Endothelial cell of umbilical vein (primary cell): ENCODE measurements at places on chromosomes 2 and 18. TPM values are rescaled to one million over a fixed set of nuclear protein-coding genes. Genes with fewer than 3 reads are reported as not detected.
A peak's percentile ranks its signal among the peaks of the same experiment; 100 is the strongest.

DNA sequence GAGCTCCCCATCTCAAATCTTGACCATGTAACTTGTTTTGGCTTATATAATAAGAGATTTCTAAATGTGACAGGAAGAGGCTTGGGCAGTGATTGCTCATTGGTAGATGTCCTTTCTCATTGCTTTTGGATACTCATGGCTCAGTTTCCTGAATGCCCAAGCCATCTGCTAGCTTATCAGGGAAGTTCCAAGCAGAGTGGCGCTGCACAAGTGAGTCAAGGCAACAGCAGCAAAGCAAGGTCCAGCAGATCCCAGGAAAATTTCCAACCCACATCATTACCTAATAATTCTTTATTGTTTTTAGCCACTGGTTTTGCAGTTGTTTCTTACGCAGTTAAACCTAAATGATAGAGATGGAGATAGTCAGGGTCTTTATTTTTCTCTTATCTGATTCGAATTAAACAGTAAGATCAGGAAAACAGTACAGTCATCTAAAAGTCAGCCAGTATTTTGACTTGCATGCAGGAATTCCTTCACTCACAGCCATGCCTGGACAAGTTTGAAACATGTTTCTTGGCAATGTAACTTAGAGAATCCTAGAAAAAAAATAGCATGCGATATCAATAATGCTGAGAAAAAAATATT lies 349.7 kb upstream of the TMEFF2 start:
- H3K27me3 ChIP-seq: no peaks in the 10 kb centered on the region
- H3K4me3 ChIP-seq: no peak overlapping the region
- no peaks in the 10 kb centered on the region for H3K36me3 ChIP-seq
- no peak overlapping the region for H3K27ac ChIP-seq

Gene TMEM182
- 0.81 and 0.95 TPM in 2 replicates for total RNA-seq

- H3K36me3 ChIP-seq: no peaks in the 10 kb centered on the region
- no peak for DNase-seq
- H3K4me1 ChIP-seq: no peaks in the 10 kb centered on the region
- no peak overlapping the region for H3K27ac ChIP-seq
Measured at GRCh38 chr2:70671092-70671675, 96.8 kb downstream of the ADD2 start.

DNA sequence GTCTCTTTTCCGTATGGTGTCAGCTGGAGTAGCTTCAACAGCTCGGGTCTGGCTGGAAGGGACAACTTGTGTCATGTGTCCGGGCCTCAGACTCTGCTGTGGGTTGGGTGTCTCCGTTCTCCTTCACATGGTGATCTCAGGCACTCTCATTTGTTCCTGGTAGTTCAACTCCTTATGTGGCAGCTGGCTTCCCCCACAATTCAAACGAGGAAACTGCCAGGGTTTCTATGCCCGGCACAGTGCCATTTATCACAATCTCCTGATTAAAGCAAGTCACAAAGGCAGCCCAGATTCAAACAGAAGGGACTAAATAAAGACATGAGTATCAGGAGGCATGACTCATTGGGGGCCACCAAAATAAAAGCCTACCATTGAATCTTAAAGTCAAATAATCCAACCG lies 22.7 kb downstream of the MRO start:
- H3K27me3 ChIP-seq: no peaks in the 10 kb centered on the region
- no peak overlapping the region for H3K27ac ChIP-seq
- DNase-seq: no peak
- H3K4me1 ChIP-seq: no peaks in the 10 kb centered on the region

Gene SCYGR3
- not detected in 2 replicates for total RNA-seq

Gene POLR1A
- total RNA-seq: 40.7 and 46.0 TPM in 2 replicates

DNA sequence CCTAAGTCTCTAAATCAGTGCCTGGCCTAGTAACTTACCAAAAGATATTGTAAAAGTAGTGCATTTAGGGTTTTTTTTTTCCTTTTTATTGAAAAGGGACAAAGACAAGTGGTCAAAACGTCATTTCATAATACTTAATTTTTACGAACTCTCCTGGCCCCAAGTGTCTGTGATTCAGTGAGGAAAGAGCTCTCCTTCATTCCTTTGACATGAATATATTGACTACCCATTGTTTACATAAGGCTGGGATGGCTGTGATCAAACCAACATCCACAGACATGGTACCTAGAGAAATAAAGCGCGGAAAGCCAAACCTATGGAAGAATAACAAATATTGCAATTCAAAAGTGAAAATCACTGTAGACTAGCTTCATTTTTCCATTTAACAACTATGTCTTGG lies 198.4 kb downstream of the BABAM2 start:
- H3K4me1 ChIP-seq: peaks cover 6% of the 10 kb centered on the region
- no peaks in the 10 kb centered on the region for H3K27me3 ChIP-seq
- H3K36me3 ChIP-seq: no peaks in the 10 kb centered on the region
- DNase-seq: no peak
- H3K4me3 ChIP-seq: no peak overlapping the region

- no peak overlapping the region for H3K4me3 ChIP-seq
- no peak for DNase-seq
- H3K36me3 ChIP-seq: peaks cover 4% of the 10 kb centered on the region
- no peaks in the 10 kb centered on the region for H3K27me3 ChIP-seq
Measured at GRCh38 chr18:25074925-25075324, 277.0 kb downstream of the ZNF521 start.

- no peak overlapping the region for H3K27ac ChIP-seq
- H3K27me3 ChIP-seq: no peaks in the 10 kb centered on the region
- no peaks in the 10 kb centered on the region for H3K36me3 ChIP-seq
- H3K4me3 ChIP-seq: no peak overlapping the region
Measured at GRCh38 chr18:46060359-46060841, 11.7 kb downstream of the PSTPIP2 start.

Gene PDE11A
- 0.25 and 0.51 TPM in 2 replicates for total RNA-seq

- H3K27me3 ChIP-seq: no peaks in the 10 kb centered on the region
- peak; percentile 70 for DNase-seq
- no peak overlapping the region for H3K4me3 ChIP-seq
- peaks cover 37% of the 10 kb centered on the region for H3K4me1 ChIP-seq
Measured at GRCh38 chr2:117960231-117960630, 53.6 kb downstream of the CCDC93 start.

GRCh38 chr2:155730804-155731203 lies 601.7 kb downstream of the NR4A2 start:
- no peak overlapping the region for H3K4me3 ChIP-seq
- no peaks in the 10 kb centered on the region for H3K27me3 ChIP-seq
- H3K4me1 ChIP-seq: no peaks in the 10 kb centered on the region
- DNase-seq: no peak

DNA sequence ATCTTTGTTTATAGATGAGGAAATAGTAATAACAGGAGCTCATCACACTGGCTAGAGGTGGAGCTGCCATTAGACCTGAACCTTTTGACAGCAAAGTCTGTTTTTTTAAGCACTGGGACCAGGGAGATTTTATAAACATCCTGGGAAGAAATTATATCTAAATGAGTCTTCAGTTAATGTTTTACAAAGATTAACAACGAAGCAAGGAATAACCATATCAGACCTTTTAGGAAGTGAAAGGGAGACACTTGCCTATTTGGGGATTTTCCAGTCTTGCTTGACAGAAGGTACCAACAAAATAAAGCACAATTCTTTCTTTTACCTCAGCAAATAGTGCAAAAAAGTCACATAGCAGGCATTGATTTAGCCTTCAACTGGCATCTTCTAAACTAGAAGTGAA lies 777.0 kb downstream of the CPS1 start:
- H3K27me3 ChIP-seq: no peaks in the 10 kb centered on the region
- H3K36me3 ChIP-seq: no peaks in the 10 kb centered on the region
- H3K4me3 ChIP-seq: no peak overlapping the region
- no peaks in the 10 kb centered on the region for H3K4me1 ChIP-seq
- no peak overlapping the region for H3K27ac ChIP-seq

- no peak overlapping the region for H3K27ac ChIP-seq
- no peak overlapping the region for H3K4me3 ChIP-seq
- DNase-seq: no peak
Measured at GRCh38 chr2:121015971-121016485, 269.0 kb downstream of the TFCP2L1 start.

- no peak overlapping the region for H3K4me3 ChIP-seq
- no peak for DNase-seq
- no peak overlapping the region for H3K27ac ChIP-seq
Measured at GRCh38 chr18:9361191-9361590, 26.6 kb downstream of the TWSG1 start.

Gene NEUROD1
- total RNA-seq: not detected in 2 replicates
